ENCODE measurements at places on chromosomes 3 and 15. TPM values are rescaled to one million over a fixed set of nuclear protein-coding genes. Genes with fewer than 3 reads are reported as not detected.

The TMEM207 gene
- total RNA-seq: not detected

The SLC6A1 gene
- not detected for total RNA-seq

The IQCF6 gene
- total RNA-seq: not detected

The ARGFX gene
- total RNA-seq: not detected

The SLC6A11 gene
- total RNA-seq: not detected

The CKMT1B gene
- total RNA-seq: not detected

The BLM gene
- 9.8 TPM for total RNA-seq

The THPO gene
- not detected for total RNA-seq

The RARRES1 gene
- 5.1 TPM for total RNA-seq

The HAPLN3 gene
- total RNA-seq: 11.7 TPM

The THAP10 gene
- 4.5 TPM for total RNA-seq

The GOLGA6D gene
- total RNA-seq: not detected

The SERPINI2 gene
- not detected for total RNA-seq

The SPCS1 gene
- 189 TPM for total RNA-seq

The BCL2A1 gene
- total RNA-seq: 0.13 TPM

The PLSCR5 gene
- total RNA-seq: not detected

The NEK10 gene
- total RNA-seq: 0.30 TPM

The ALDH1A2 gene
- total RNA-seq: 2.3 TPM

The IL5RA gene
- total RNA-seq: not detected
